Activated naive CD4-positive, alpha-beta T cell treated with Interleukin-2 at 50 U/mL for 16 hours (primary cell): ENCODE measurements at places on chromosomes 16 and 17.

- DNase-seq: no peak
Measured at GRCh38 chr16:57624806-57625500, 3.5 kb upstream of the ADGRG1 start.

- DNase-seq: peak; percentile 61
Measured at GRCh38 chr17:17849845-17850373, 13.1 kb upstream of the SREBF1 start.

- no peak for DNase-seq
Measured at GRCh38 chr17:33500151-33500550, 207.1 kb upstream of the ASIC2 start.

DNA sequence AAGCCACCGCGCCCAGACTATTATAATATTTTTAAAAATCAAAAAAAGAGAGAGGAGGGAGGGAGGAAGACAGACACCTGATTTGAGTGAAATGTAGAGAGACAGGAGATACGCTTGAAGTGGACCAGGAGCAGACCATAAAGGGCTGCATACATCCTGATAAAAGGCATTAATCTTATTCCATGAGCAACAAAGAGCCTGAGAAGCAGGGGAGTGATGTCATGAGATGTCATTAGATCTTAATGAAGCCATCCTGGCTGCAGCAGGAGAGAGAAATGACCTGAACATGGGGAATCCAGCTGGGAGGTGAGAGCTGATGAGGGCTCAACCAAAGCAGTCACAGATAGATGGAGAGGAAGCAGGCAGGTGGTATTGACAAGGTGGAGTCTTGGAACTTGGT is 5.2 kb upstream of the HID1 start:
- no peak for DNase-seq

DNA sequence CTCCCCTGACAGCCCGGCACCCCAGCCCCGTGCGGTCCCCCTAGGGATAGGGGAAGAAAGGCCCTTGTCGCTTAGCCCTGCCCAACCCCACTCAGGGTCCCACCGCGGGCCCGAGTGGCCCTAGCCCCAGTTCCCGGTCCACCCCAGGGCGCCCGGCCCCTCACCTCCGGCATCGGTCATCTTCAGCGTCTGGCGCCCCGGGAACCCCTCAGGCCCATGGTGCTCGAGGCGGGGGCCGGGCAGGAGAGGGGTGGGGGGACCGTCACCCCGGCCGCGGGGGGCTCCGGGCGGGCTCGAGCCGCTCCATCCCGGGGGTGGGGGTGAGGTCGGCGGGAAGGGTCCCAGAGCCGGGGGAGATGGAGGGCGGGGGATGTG is 620 bp downstream of the SAMD14 start:
- no peak for DNase-seq

DNA sequence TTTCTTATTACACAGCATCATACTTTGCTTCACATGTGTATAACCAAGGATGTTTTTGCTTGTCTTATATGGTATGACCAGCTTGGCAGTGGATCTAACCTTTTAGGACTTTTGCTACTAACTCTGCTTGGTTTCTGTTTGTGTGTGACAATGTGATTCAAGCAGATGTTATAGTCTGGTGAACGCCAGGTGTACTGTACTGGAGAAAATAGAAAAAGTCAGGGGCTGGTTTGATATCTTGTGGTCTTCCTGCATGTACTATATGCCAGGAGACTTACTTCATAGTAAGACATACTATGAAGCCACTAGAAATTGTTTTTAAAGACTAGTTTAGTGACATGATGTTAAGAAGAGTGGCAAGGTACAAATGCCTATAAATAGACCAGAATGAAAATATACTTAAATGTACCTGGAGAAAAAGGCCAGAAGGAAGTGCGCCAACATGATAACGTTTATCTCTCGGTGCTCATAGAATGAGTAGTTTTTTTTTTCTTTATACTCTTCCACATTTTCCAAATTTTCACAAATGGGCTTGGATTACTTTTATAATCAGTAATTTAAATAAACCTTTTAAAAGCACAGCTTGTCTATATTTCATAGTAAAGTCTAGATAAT is 112.3 kb downstream of the PRKCA start:
- DNase-seq: no peak

DNA sequence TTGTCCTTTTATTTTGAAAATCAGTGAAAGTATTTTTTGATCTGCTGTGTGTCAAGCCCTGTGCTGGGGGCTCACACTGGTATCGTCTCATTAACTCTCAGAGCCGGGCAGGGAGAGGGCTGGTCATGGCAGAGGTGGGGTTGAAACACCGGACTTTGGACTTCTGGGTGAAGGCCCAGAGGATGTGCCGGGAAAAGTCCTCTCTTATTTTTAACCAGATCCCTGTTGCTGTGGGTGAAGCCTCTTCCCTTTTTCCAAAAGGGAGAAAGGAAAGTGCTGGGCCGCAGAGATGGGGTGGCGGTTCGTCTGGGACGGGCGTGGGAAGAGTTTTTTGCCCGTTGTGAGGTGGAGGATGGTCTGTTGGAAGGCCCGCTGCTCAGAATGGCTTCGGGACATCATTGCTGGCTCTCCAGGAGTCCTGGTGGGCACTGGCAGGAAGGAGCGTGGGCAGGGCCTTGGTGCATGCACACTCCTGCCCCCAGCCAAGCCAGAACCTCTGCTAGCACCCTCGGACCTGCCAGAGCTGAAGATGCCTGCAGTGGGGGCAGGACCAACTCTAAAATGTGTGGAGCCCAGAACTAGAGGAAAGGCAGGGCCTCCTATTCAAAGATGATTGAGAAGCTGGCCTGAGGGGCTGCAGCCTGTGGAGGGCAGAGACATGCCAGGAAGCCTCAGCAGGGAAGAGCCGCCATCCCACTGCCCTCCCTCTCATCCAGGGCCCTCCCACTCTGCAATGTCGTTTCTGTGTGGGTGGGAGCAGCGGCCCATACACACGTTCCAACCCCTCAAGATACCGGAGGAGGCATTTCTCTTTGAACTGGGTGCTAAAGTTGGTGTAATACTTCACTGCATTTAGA is 213.2 kb downstream of the CCDC182 start:
- no peak for DNase-seq

GRCh38 chr17:43750153-43750552 is 8.4 kb downstream of the SOST start:
- DNase-seq: no peak

DNA sequence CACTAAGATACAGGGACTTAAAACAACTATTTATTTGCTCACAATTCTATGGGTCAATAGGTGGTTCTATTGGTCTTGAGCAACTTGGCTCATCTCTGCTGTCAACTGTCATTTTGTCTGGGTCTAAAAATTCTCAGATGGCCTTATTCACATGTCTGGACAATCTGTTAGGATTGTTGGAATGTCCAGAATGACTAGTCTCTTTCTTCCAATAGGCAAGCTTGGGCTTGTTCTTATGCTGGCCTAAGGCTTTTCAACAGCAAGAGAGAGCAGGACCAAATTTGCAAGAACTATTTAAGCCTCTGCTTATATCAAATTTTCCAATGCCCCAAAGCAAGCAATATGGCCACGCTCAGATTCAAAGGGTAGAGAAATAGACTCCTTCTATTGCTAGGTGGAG is 240.9 kb downstream of the KIF2B start:
- DNase-seq: no peak

- no peak for DNase-seq
Measured at GRCh38 chr17:2455956-2456355, 55.1 kb upstream of the MNT start.

- DNase-seq: no peak
Measured at GRCh38 chr17:80313160-80313829, 52.6 kb downstream of the RNF213 start.

DNA sequence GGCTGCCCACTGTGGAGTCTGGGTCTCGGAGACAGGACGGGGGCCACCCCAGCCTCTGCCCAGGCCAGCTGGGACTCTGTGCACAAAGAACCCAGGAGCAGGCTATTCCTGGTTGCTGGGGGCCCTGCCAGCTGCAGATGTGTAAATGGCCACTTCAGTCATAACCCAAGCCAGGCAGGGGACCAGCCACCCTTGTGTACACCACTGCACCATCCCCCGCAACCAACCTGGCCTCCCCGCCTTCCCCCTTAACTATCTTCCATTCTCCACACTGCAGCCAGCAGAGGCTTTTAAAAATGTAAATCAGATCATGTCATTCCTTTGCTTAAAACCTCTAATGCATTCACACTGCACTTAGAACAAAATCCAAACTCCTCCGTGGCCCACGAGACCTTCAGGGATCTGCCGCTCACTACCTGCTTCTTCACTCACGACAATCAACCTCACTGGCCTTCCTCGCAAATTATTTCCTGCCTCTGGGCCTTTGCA is 28.3 kb downstream of the RTN4RL1 start:
- DNase-seq: no peak

DNA sequence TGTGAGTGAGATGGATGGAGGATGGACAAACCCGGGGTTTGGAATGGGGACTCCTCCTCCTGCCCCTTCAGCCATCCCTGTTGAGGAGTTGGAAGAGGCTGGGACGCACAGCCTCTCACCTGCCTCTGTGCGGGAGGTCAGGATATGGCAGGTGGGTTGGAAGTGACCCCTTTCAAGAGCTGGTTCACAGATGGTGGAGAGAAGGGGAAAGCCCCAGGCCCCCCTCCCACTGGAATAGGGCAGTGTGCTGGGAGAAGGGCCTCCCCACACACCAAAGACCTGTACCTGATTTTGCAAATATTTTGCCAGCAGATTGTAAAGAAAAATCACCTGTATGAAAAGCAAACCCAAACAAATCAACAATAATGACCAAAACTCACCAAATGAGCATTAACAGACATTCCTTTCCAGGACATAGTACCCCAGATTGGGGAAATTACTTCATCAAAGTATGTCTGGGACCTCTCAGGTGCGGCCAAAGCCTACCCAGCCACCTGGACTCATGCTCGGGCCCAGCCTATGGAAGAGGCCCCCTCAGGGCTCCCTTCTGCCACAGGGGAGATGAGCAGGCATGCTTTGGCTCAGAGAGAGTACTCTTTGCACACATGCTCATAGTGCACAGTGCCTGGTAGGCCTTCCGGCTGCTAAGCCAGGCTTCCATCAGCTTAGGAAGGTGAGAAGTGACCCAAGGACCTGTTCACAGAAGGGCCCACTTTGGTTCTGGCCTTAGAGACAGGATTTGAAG is 7.8 kb downstream of the SLC47A2 start:
- no peak for DNase-seq

DNA sequence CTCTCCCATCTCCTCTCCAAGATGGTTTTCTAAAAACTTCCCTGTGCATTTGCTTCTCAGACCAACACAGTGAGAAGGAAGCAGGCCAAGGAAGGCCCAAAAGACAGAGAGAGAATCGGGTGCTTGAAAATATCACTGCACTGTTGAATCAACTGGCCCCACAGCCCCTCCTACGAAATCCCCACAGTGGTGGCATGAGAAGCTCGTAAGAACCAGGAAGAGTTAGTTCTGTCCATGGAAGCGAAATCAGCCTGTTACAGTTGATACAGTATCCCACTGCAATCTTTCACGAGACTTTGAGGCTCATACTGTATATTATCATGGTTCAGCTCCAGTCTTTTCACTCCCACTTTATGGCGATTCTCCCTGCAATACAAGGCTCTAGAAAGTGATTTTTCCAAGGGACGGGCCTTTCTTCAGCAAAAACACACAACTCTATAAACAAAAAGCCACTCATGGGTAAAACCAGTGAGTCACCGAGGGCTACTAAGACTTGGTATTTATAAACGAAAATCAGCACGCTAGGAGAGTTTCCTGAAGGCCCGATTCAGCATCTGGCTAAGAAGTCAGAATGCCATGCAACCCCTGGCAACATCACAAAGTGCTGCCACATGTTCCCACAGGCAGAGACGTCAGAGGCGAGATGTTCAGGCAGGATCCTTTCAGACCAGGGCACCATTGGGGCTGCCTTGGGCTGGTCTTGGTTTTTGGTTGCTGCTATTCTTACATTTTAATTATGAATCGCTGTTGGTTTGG is 185.7 kb downstream of the IRX5 start:
- DNase-seq: no peak

- DNase-seq: peak; percentile 33
Measured at GRCh38 chr17:30093463-30094147, 23.0 kb upstream of the NSRP1 start.

- DNase-seq: no peak
Measured at GRCh38 chr17:72775237-72775636, 317.3 kb downstream of the SLC39A11 start.

- no peak for DNase-seq
Measured at GRCh38 chr16:85536073-85536410, 77.1 kb upstream of the GSE1 start.

DNA sequence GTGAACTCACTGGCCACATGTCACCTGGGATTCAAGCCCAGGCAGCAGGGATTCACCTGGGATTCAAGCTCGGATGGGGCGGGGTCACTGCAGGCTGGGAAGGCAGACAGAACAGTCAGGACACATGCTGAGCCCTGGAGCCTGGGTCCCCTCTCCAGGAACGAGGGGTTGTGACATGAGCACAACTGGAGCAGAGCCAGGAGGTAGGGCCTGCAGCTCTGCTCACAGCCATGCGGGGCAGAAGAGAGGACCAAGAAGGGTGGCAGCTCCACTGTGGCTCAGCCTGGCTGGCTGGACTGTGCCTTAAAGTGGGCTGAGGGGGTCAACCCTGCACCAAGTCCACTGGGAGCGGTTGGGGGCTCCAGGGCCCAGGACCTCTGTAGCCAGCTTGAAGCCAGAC is 150.1 kb downstream of the RAB11FIP4 start:
- DNase-seq: no peak

GRCh38 chr16:85029981-85030401 is 2.4 kb downstream of the KIAA0513 start:
- no peak for DNase-seq

- no peak for DNase-seq
Measured at GRCh38 chr17:55605705-55606487, 94.6 kb upstream of the SMIM36 start.

DNA sequence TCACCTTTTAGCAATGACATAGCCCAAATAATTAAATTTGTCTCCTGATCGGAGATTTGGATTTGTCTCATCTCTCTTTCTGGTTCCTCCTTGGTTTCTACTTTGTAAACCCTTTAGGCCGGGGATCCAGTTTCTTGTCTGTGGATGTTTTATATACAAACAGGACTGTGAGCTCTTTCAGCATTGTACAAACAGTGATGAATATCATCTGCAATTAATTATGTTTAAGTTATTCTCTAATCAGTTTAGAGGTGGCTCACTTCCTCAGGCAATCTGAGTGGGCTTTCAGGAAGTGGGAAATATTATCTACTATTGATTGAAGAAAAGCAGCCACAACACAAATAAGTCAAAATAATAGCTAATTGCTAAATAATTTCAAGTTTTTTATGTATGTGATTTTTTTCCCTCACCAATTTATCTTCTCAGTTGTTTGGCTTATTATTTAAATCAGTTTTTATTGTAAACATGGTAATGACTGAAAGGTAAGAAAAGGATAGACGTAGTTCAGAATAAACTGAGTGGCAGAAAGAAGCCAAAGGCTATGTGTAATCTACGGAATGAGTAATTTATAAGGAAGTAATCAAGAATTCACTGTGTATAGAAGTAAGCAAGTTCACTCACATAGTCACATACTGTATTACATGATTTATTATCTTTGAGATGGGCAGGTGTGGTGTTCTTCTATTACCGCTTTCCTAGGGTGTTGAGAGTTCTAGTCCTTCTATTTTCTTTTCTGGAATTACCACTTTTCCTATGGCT is 3.4 kb upstream of the ABCC11 start:
- DNase-seq: no peak
